ENCODE measurements at places on chromosomes 12 and 14.

- no peak for DNase-seq
These were observed 76.5 kb downstream of the SLC38A4 start for GRCh38 chr12:46749322-46749721.

- no peak for DNase-seq
These were observed 89.7 kb downstream of the PPP2R5E start for GRCh38 chr14:63453443-63453936.

DNA sequence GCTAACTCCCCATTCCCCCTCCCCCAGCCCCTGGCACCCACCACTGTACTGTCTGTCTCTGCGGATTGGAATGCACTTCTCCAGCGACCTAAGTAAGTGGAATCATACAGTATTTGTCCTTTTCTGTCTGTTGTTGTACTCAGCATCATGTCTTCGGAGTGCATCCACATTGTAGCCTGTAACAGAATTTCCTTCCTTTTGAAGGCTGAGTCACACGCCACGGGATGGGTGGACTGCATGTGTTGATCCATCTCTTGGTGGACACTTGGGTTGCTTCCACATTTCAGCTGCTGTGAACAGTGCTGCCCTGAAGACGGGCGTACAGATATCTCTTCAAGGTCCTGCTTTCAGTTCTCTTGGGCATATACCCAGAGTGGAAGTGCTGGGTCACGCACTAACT lies 34.4 kb downstream of the DDX51 start:
- no peak for DNase-seq

DNA sequence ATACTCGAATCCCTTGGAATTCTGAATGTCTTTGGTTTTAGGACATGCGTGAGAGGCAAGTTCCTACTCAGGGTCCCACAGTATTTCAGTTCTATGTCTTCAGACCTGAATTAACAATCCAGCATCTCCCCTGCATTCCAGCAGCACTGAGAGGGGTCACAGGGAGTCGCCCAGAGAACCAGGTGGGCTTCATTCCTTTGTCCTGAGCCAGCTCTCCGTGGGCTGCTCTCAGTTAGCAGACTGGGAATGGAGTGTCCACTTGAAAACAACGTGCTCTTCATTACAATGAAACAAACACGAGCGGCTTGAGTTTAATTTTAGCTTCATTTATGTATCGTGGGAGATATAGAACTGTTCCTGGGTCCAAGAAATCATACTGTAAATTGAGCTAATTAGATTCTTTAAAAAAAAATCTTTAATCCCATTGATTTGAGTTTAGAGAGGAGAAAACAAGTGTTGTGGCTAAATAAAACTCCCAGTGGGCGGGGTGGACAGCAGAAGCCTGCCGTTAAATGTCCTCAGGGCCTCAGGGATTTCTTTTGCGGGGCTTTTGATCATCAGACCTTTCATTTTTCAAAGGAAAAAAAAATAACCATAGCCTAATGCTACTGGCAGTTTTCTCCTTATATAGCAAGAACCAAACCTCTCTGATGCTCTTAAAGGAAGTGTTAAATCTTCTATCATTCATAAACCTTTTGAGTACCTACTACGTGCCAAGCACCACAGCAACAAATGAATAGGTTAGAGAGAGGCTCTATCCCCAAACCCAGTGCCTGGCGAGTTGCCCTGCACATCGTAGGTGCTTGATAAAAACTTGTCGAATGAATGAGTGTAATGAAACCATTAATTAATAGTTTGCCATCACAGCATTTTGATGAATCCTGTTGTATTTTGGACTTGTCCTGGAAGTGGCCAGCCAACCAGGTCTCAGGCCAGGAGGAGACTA lies 140.4 kb downstream of the CHST11 start:
- no peak for DNase-seq

DNA sequence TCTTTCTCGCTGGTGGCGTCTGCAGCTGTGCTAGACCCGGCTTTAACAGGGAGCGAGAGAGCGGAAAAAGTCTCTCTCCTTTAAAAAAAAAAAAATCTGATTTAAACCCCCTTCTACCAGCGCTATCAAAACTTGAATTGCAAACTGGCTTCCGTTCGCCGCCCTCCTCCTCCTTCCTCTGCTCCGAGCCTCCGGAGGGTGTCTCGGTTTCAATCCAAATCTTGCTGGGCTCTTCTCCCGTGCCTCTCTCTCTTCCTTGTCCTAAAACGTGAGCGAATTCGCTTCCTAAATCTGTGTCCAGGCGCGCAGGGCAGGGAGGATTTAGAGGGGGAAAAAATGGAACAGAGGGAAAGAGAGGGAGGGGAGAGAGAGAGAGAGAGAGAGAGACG lies 272 bp downstream of the TBX3 start:
- DNase-seq: no peak

DNA sequence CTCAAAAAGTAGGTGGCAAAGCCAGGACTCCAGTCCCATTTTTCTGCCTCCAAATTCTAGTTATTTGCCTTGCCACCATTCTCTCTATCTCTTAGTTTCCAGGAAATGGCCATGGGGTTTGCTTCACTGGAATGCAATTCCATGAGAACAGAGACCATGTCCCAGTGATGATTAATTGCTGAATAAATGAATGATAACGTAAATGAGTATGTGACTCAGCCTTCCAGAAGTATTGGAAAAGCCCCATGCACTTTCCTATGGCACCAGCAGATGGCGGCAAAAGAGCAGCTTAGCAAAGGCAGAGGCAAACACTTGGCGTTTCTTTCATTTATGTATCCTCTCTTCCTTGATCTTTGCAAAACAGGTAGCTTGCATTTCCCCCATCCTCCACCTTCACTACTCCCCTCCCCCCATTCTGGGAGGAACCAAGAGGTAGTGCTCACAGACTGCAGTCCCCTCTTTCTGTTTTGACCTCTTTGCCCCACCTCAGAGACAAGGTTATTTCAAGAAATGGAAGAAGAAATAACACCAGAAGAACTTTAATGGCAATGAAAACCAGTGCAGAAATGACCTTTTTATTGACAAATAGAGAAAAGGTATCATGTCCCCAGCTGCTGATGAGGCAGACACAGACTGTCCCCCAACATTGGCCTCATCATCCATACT lies 21.3 kb downstream of the TBX3 start:
- DNase-seq: peak; percentile 19
